ENCODE measurements at places on chromosomes 11 and 22.
A peak's percentile ranks its signal among the peaks of the same experiment; 100 is the strongest.

DNA sequence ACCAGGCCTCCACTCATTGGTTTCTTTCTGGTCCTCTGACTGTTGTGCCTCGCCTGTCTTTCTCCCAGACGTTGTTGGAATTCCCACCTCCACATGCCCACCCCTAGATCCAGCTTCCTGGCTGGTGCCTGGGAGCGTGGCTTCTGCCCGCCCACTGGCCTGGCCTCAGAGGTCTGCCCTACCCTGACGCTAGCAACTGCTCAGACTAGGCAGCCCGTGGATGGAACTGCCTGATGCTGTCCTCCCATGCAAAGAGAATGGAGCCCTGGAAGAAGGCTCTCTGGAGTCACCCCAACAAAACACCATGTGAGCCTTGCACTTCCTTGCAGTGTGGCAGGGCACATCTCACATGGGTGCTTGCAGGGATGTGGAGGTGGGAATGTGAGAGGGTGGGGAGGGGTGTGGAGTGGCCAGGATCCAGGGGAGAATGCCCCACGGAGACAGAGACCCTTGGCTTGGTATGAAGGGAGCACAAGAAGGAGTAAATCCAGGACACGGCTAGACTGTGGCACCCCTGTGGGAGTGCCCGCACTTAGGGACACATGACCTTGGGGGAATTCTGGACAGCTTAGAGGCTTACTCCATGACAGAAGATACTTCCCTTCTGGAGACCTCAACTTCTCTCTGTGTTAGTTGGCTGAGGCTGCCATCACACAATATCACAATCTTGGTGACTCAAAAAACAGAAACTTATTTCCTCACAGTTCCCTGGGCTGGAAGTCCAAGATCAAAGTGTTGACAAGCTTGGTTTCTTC is 22.5 kb upstream of the ADA2 start:
- no peak for DNase-seq

- DNase-seq = no peak
Measured at GRCh38 chr22:19691721-19692341, 22.5 kb upstream of the SEPTIN5 start.

DNA sequence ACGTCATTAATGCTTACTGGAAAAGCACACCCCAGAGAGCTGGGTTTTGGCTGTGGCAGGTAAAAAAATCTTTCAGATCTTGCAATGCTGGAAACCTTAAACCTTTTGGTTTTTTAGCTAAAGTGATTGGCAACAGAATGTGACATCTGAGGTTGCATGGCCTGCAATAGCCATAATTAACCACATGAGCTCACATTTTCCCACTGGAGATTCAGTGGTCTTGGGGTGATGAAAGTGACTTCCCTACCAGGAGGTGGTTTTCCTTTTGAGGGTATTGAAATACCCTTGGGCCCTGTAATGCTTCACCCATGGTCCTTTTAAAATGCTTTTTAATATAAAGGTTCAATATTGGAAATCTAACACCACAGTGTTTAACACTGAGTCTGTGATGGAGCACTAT is 192.8 kb downstream of the WNT11 start:
- DNase-seq = no peak

DNA sequence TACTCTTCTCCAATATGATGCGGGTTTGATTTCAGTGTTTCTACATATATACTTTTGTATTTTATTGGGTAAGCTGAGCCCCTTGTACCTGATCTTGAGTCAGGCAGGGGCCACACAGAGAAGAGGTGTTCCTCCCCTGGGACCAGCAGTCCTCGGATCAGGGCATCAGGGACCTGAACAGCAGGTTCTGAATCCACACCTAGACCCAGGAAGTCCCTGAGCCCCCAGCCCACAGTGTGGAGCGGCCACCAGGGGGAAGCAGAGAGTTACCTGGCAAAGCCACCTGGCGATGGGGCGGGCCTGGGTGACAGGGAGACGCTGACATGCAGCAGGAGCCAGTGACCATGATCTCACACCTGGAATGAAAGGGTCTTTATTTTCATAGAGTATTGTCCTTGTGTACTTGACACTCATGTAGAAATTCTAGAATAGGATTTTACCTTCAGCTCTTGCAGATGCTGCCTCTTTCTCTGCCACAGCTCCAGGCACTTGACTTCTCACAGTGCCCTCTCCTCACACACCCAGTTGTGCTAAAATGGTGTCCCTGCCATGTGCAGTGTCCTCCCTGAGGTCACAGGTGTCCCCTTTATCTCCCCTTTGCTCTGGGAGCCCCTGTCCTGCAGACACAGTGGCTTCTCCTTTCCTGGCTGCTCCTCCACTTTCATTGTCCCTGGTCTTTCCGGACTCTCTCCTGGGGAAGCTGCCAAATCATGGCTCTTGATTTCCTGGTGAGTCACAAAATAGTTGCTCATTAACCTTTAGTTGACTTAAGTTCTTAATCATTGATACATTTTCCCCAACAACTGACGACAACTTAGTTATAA is 48.5 kb downstream of the GGTLC2 start:
- DNase-seq = peak; percentile 46

GRCh38 chr11:24642648-24643047 is 145.8 kb downstream of the LUZP2 start:
- DNase-seq = no peak

DNA sequence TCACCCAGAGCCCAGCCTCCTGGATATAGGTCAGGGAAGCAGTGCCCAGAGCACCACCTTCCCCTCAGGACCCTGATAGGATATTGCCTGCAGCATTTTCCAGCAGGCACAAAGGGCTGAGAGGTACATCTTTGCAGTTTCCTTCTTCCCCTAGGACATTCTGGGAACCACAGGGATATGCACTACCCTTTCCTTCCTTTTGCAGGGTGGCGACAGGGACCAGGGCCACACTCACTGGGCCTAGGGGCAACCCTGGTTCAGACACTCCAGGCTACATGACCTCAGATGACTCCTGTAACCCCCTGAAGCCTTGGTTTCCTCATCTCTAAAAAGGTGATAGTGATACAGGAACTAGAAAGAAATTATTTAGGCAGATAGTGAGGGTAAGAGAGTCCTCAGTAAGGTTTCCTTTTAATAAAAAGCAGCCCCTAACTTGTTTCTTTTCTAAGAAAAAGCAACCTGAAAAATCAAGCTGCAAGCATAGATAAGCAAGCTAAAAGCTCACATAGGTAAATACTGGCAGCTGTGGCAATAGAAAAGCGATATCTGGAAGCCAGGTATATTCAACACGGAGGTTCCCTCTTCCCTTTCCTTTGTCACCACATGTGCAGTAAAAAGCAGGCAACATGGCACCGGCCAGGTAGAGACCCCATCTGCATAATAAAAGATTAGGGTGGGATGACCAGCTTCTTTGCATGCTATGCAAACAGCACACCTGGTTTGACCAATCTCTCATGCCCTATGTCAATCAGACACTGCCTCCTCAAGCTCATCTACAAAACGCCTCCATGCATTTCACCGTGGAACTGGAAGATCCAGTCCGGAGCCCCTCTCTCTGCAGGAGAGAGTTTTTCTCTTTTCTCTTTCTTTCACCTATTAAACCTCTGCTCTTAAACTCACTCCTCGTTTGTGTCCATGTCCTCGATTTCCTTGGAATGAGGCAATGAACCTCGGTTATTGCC is 13.2 kb upstream of the MRGPRX2 start:
- DNase-seq = no peak

GRCh38 chr11:7516475-7516874 is 2.7 kb downstream of the PPFIBP2 start:
- DNase-seq = no peak

GRCh38 chr11:776561-777287 is 563 bp downstream of the GATD1 start:
- no peak for DNase-seq

DNA sequence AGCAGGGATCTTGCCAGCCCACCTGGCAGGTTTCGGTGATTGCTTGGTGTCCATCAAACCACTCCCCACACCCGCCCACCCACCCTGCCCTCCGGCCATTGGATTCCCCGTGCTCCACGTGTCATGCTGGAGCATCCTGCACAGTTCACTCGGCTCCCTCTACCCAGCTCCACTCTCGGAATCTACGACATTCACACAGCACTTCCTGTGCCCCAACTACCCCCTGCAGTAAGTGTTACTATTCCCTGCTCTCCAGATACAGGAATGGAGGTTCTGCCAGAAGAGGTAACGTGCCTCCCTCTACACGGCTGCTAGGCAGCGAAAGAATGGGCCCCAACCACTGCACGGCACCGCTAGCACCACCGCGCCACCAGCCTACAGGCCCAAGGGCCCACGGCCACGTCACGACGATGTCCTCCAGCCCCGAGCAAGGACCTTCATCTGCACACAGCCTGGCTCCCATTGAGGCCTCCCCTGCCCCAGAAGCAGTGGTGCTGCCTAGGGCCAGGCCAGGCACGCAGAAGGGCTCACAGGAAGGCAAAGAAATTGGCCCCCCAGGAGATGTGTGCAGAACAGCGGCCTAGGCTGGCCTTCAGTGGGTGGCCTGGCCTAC is 27.6 kb downstream of the WNT7B start:
- DNase-seq = no peak

DNA sequence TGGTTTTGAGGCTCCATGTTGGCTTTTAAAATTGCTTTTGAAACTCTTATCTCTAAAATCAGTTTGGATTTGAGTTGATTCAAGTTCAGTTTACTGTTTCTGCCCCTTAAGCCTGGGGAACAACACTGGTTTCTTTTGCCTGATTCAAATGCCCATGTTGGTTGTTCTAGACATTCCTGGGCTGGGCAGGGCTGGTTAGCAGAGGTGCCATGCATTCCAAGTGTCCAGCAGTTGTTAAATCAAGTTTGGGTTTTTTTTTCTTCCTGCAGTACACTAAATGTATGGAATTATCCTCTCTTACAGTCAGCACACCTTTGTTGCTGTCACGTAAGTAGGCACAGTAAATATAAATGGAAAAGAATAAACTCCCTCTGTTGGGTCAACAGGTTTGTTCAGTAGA is 67.2 kb upstream of the MTMR2 start:
- no peak for DNase-seq

DNA sequence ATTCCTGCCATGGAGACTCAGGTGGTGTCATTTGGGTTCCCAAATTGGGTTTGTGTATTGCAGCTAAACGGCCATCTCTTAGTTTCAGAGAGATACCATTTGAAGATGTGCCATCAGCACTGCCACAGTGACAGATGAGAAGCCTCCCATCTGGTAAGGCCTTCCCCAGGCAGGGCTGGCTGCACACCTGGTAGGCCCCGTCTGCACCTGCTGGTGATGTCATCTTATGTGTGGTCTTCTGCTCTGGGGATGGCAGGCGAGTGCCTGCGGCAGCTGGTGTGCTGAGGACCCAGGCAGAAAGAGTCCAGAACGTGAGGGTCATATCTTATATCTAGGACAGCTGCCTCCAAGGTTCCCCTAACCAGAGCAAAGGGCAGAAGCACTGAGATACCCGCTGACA is 100.6 kb downstream of the CSNK2A3 start:
- DNase-seq = no peak

DNA sequence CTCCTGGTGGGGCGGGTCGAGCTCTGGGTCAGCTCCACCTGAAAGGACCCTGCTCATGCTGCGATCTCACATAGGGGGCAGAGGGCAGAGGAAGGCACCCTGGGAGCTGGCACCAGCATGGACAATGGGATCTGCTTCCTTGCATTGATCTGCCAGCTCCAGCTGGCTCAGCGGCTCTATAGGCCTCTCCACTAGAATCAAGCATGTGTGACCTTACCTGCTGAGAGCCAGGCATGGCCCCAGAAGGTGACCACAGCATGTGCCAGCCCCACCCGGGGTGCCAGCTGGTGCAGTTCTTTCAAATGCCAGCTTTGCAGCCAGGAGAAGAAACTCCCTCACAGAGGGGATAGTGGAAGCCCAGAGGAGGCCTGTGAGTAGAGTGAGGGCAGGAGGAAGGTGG is 22.0 kb upstream of the KLHL35 start:
- DNase-seq = no peak

DNA sequence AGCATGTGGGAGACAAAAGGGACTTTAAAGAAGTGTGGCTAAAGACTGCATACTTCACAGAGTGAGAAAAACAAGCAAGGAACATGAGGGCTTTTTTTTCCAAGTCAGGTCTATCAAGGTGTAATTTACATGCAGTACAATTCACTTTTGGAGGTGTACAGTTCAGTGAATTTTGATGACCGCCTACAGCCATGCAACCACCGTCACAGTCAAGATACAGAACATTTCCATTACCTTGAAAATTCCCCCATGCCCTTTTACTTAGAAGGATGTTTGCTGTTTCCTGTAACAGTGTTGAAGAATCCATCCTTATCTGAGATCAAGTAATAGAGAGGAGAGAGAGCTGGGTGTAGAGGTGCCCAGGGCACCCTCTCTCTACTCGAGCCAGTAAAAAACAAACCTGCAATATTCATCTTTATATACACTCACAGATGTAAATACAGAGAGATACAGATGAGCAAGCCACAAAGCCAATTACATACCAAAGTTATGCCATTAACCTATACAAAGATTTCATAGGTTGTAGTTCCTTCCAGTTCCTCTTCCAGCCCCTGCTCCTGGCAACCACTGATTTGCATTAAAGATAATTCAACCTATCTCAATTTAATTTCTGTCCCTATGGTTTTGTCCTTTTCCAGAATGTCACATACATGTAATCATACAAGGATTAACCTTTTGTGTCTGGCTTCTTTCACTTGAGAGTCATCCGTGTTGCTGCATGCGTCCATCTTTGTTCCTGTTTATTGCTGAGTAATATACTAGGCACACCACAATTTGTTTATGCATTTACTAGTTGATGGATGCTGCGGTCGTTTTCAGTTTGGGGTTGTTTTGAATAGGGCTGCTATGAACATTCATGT is 35.0 kb upstream of the RASD2 start:
- DNase-seq = no peak

- DNase-seq = no peak
Measured at GRCh38 chr11:28858076-28858475, 749.9 kb downstream of the METTL15 start.

DNA sequence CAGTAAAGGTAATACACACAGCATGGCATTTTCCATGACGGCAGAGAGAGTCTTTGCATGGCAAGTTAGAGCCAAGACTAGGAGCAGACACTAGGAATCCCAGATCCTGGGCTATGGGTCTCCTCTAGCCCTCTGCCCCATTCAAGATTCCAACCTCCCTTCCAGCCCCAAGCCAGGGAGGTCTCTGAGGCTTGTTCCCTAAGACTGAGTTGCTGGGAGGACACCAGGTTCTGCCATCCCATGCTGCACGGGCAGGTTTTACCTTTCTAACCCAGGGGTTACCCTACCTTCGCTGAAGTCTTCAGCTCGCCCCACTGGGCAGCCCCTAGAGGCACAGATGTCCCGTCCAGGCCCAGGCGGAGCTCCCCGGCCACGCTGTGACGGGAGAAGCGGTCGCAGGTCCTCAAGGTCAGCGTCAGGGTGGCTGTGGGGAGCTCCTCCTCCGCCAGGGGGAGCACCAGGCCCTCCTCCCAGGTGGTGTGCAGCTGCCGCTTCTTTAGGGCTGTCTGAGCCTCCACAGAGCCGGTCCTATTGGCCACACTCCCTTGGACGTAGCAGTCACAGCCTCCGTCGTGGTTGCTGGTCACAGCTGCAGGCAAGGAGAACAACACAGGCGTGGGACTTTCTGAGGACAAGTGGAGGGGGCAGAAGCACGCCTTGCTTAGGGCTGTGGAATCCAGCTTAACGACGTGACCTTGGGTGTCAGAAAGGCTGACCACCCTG is 33.8 kb downstream of the SYT13 start:
- DNase-seq = no peak
